ENCODE measurements at places on chromosomes 3 and 15.

GRCh38 chr15:68487087-68487843 is 55.3 kb upstream of the ITGA11 start:
- DNase-seq = no peak

DNA sequence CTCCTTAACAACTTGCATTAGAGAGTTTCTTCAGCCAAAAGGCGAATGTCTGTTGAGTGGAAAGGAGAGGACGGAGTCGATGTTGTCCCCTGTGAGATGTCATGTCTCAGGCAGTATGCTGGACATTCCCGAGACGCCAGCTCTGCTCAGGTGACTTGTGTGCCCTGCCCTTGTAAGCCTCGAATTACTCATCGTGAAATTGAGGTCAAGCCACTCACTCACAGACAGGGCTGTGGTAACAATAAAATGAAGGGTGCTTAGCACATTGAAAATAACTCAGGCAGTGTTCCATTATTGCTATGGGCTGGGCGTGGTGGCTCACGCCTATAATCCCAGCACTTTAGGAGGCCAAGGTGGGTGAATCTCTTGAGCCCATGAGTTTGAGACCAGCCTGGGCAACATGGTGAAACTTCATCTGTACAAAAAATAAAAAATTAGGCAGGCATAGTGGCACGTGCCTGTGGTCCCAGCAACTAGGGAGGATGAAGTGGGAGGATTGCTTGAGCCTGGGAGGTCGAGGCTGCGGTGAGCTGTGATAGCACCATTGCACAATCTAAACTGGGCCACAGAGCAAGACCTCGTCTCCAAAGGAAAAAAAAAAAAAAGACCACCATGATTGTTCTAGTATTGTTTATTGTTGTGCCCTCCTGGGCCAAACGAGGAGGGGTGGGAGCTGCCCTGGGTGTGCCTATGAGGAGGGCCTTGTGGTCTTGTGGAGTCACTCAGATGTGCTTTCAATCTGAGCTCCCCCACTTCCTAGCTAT is 214.4 kb downstream of the THSD4 start:
- DNase-seq = no peak

GRCh38 chr3:16130066-16130465 is 44.4 kb upstream of the GALNT15 start:
- no peak for DNase-seq

GRCh38 chr3:127888156-127888555 is 26.9 kb upstream of the KBTBD12 start:
- no peak for DNase-seq

GRCh38 chr3:143672396-143673165 is 175.7 kb downstream of the SLC9A9 start:
- DNase-seq = no peak

DNA sequence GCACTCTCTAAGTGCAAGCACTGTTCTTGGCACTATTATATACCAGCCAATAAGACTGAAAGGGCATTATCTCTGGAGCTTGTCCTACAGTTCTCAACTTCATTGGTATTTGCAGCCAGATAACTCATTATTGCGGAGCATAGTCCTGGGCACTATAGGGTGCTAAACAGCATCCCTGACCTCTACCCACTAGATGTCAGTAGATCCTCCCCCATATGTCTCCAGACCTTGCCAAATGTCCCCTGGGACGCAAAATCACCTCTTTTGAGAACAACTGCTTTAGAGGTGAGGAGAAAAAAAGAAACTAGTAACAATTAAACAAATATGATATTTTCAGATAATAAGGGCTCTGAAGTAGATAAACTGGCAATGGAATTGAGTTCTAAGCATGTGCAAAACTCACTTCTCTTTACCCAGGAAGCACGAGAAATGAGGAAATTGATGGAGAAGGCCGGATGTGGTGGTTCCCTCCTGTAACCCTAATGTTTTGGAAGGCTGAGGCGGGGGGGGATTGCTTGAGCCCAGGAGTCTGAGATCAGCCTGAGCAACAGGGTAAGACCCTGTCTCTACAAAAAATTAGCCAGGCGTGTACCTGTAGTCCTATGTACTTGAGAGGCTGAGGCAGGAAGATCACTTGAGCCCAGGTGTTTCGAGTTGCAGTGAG is 61.4 kb downstream of the FRMD4B start:
- DNase-seq = no peak

GRCh38 chr3:45209526-45209925 is 16.6 kb downstream of the TMEM158 start:
- no peak for DNase-seq

- DNase-seq = no peak
Observed at GRCh38 chr3:12716605-12717151, 42.4 kb downstream of the TMEM40 start.

DNA sequence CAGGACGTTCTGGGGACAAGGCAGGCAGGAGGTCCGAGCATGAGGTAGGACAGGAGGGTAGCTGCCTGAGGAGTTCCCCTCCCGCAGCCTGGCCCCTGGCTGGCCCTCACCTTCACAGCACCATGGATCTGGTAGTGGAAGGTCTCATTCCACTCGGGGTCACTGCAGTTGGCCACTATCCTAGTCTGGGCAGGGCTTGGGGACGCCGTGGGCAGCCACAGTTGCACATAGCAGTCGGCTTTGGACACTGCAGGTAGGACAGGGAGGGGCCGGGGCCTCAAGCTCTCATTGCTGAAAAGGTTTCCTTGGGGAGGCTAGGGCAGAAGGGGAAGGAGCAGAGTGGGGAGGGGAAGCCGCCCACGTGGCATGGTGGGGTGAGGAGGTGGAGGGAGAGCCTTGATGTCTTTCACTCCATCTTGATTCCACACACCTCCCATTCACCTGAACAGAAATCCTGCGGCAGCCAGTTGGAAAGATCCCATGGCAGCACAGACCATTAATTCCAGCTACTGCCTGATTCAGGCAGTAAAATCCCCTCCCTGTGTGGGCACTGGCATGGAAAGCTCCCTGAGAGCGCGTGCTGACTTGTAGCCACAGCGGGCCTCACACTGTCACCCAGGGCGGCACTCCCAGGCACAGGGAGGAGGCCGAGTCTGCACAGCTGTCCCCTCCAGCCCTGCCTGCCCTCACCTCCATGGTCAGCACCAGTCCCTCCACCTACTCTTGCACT is 2.1 kb downstream of the PLA2G4F start:
- DNase-seq = no peak

- DNase-seq = no peak
Observed at GRCh38 chr3:186152361-186152798, 43.5 kb upstream of the ETV5 start.

- DNase-seq = no peak
Observed at GRCh38 chr3:72663429-72663828, 184.8 kb downstream of the SHQ1 start.

- DNase-seq = no peak
Observed at GRCh38 chr3:6251612-6252400, 609.1 kb upstream of the GRM7 start.

DNA sequence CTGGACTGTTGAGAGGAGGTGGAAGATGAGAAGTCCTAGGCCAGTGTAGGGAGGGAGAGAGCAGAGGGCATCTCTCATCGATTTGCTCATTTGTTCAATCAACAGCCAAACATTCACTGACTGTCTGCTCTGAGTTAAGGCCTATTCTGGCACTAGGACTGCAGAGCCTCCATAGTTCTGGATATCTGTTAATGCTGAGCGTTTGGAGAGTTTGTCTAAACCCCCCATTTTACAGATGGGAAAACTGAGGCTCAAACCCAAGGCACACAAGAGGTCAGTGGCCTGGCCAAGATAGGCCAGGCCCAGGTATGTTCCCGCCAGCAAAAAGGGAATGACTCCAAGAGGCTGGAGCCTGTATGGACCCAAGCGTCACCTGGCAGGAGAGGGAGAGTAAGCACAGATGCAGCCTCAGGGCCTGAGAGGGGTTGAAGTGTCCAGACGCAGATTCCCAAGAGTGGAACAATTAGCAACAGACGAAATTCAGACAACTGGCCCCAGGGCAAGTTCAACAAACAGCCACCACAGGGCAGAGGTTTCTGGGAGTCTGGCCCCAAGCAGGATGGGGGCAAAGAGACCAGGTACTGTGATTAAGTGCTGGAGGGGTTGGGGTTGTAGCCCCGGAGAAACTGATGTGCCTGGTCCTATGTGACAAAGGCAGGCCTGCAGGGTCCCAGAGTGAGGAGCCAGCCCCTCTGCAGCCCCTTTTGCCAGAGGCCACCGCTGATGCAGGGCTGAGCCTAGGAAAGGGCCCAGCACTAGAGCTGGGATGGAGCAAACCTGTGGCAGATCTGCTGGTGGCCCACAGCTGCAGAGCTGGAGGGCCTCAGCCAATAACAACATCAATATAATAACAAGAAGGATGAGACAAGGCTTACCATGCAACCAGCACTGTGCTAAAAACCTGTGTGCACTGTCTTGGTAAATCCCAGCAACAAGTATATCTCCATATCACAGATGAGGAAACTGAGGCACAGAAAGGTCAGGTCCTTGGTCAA is 245.1 kb upstream of the TLE3 start:
- no peak for DNase-seq
